Osteoblast (primary cell): ENCODE measurements at places on chromosomes 1 and 21. TPM values are rescaled to one million over a fixed set of nuclear protein-coding genes. Genes with fewer than 3 reads are reported as not detected.
A peak's percentile ranks its signal among the peaks of the same experiment; 100 is the strongest.

RCSD1 gene
- total RNA-seq, result under 0.01 and 0.29 TPM in 2 replicates

DNA sequence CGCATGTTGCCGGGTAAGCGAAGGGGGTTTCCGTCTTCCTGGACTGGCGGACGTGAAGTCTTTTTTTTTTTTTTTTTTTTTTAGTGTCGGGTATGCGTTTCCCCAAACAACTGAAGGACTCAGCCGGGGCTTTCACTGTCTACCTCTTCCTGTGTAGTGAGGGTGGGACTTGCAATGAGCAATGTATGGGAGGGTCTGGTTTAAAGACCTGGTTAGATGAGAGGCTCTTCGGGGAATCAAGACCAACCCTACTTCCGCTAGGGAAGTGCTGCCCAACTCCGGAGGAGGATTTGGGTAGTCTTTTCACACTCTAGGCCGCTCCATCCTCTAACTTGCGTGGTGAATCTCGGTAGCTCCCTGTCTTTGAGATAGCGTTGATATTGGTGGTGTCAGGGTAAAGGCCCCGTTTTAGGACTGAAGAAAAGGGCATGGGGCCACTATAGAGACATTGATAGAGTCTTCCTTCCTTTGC is 754 bp downstream of the PRRC2C start:
- H3K27ac ChIP-seq, result peak overlapping the region; percentile 99
- H3K36me3 ChIP-seq, result peaks cover 3% of the 10 kb centered on the region
- H3K27me3 ChIP-seq, result no peaks in the 10 kb centered on the region
- peak overlapping the region; percentile 100 for H3K4me3 ChIP-seq
- DNase-seq, result no peak

- peaks cover 29% of the 10 kb centered on the region for H3K27me3 ChIP-seq
- peak overlapping the region; percentile 85 for H3K4me3 ChIP-seq
- no peak overlapping the region for H3K27ac ChIP-seq
- no peaks in the 10 kb centered on the region for H3K36me3 ChIP-seq
Measured at GRCh38 chr1:169105434-169106094, 926 bp upstream of the ATP1B1 start.

DNA sequence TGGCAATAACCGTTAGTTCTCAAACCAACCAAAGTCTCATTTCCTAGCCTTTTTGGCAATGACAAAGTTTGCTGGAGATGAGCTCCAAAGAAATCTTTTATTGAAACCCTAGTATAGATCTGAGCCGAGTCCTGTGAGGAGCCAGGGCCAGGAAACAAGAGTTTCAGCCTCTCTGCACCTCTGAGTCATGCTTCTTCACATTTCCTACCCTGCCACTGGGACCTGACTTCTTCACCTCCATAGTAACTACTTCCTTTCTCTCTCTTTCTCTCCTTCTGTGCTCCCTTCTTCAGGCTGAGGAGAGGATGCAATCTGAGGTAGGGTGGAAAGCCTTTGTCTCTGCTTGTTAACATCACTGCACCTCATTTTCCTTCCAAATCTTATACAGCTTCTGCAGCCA is 38.7 kb upstream of the IPO9 start:
- DNase-seq, result peak; percentile 88
- H3K36me3 ChIP-seq, result peaks cover 91% of the 10 kb centered on the region
- peak overlapping the region; percentile 73 for H3K27ac ChIP-seq
- no peak overlapping the region for H3K4me3 ChIP-seq
- H3K4me1 ChIP-seq, result peaks cover 55% of the 10 kb centered on the region

DNA sequence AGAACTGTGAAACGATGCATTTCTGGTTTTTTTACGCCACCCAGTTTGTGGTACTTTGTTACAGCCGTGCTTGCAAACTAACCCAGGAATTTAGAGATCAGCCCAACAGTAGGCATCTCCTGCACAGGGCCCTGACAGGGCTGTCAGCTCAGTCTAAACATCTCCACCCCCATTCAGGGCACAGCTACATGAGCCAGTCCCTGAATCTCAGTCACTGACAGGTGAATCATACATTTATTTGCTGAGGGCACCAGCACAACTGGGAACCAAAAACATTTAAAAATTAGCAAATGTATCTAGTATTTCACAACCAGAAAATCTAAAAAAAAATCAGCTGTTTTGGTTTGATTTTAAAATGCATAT is 30.7 kb downstream of the PRDX6 start:
- H3K4me1 ChIP-seq, result peaks cover 12% of the 10 kb centered on the region
- H3K27ac ChIP-seq, result no peak overlapping the region
- no peaks in the 10 kb centered on the region for H3K36me3 ChIP-seq
- DNase-seq, result peak; percentile 23
- no peak overlapping the region for H3K4me3 ChIP-seq
- H3K27me3 ChIP-seq, result no peaks in the 10 kb centered on the region

GRCh38 chr1:19414515-19415121 is 70.7 kb downstream of the CAPZB start:
- no peaks in the 10 kb centered on the region for H3K27me3 ChIP-seq
- H3K27ac ChIP-seq, result no peak overlapping the region
- peaks cover 51% of the 10 kb centered on the region for H3K36me3 ChIP-seq
- no peak overlapping the region for H3K4me3 ChIP-seq
- DNase-seq, result no peak
- H3K4me1 ChIP-seq, result peaks cover 12% of the 10 kb centered on the region

RPRD2 gene
- total RNA-seq, result 12.3 and 13.3 TPM in 2 replicates

GRCh38 chr1:161044908-161045735 is 655 bp downstream of the USF1 start:
- H3K4me1 ChIP-seq, result peaks cover 12% of the 10 kb centered on the region
- H3K27ac ChIP-seq, result peak overlapping the region; percentile 98
- DNase-seq, result peak; percentile 96

GRCh38 chr1:28417441-28417922 is 47.9 kb downstream of the PHACTR4 start:
- no peak overlapping the region for H3K4me3 ChIP-seq
- H3K27ac ChIP-seq, result no peak overlapping the region
- H3K36me3 ChIP-seq, result no peaks in the 10 kb centered on the region
- H3K27me3 ChIP-seq, result no peaks in the 10 kb centered on the region

DNA sequence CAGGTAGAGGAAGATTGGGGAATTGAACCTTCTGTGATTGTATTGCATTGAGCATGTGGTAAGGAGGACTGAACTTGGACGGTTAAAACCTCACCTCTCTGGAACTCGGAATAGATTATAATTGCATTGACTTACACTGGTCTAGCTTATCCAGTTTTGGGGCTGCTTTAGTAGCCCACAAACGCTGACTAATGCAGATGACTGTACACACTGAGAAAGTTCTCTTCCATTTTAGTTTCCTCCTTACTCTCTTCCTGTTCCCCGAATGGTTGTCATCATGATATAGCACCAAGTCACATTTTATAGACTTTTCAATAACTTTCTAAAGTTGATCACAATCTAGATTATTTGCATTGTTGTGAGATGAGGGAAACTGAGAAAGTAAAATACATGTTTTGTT is 78.2 kb downstream of the NFIA start:
- DNase-seq, result peak; percentile 91
- no peak overlapping the region for H3K4me3 ChIP-seq
- no peaks in the 10 kb centered on the region for H3K36me3 ChIP-seq
- H3K27me3 ChIP-seq, result no peaks in the 10 kb centered on the region
- H3K27ac ChIP-seq, result peak overlapping the region; percentile 6

- H3K27me3 ChIP-seq, result peaks cover 74% of the 10 kb centered on the region
- H3K4me1 ChIP-seq, result no peaks in the 10 kb centered on the region
- H3K36me3 ChIP-seq, result no peaks in the 10 kb centered on the region
- DNase-seq, result peak; percentile 73
- H3K4me3 ChIP-seq, result no peak overlapping the region
Measured at GRCh38 chr1:202643397-202644218, 66.6 kb downstream of the SYT2 start.

DNA sequence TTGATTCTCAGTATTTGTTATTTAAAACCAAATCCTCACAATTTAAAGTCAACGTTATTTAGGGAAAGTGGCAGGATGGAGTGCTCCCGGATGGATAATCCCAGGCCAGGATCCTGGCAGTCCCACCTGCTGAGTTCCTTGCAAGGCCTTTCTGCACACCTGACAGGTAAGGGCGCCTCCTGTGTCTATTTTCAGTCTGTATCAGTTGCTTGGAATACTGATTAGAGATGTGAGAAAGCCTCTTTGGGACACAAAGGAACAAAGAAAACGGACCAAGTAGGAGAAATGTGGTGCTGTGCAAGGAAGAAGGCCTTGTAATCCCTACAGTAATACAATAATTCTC is 12.2 kb downstream of the STYXL2 start:
- no peak for DNase-seq
- no peaks in the 10 kb centered on the region for H3K4me1 ChIP-seq
- H3K27me3 ChIP-seq, result peaks cover 5% of the 10 kb centered on the region

- peaks cover 38% of the 10 kb centered on the region for H3K4me1 ChIP-seq
- no peaks in the 10 kb centered on the region for H3K36me3 ChIP-seq
- no peaks in the 10 kb centered on the region for H3K27me3 ChIP-seq
Measured at GRCh38 chr1:155001425-155001674, 1.3 kb upstream of the ZBTB7B start.

- no peaks in the 10 kb centered on the region for H3K36me3 ChIP-seq
- no peaks in the 10 kb centered on the region for H3K4me1 ChIP-seq
- no peaks in the 10 kb centered on the region for H3K27me3 ChIP-seq
- H3K27ac ChIP-seq, result no peak overlapping the region
- DNase-seq, result no peak
Measured at GRCh38 chr1:69077633-69078032, 490.1 kb upstream of the LRRC7 start.
